ENCODE measurements at places on chromosomes 3 and 15. TPM values are rescaled to one million over a fixed set of nuclear protein-coding genes. Genes with fewer than 3 reads are reported as not detected.

The PLIN1 gene
- total RNA-seq, result 0.05 TPM

The CPEB1 gene
- 0.09 TPM for total RNA-seq

DNA sequence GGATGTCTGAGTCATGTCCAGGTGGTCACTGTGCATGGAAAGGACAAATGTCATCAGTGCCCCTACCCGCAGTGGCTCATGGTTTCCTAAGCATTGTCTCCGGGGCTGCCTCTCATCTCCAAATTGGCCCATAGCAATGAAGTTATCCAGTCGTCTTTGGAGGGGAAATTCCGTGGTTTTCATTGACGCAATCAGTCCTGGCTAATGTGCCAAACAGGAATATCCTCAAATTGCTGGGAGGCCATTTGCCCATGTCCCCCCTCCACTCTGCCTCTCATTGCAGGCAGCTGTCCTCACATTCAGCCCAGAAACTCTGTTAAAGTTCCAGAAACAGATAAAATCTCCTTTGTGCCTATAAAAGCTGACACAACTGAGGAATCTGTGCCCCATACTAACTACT is 81.6 kb downstream of the MCTP2 start:
- DNase-seq, result no peak

- no peak for DNase-seq
These were observed 104.5 kb downstream of the IGF2BP2 start for GRCh38 chr3:185720326-185720725.

DNA sequence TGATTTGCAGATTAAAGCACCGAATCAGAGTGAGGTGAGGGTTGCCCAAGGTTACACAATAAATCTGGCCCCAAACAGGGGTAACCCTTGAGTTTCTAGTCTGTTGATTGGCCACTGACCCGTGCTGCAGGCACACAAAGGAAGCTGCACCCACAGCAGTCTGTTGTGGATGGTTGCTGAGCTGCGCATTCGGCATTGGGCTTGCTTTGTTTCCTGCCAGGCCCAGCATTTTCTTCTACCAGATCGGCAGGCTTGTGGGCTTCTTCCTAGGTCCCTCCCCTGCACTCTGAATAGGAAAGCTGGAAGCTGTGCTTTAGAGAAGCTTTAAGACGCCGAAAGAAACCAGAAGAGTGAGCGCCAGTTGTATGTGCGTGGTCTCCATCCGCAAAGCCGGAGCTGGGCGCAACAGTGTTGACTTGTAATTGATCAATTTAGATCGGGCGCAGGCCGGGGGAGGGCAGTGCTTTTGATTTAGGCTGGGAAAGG is 12.1 kb downstream of the B3GNT5 start:
- no peak for DNase-seq

Data from thymus (tissue), 14 donors.